ENCODE measurements at places on chromosomes 16 and 17. TPM values are rescaled to one million over a fixed set of nuclear protein-coding genes. Genes with fewer than 3 reads are reported as not detected.

DNA sequence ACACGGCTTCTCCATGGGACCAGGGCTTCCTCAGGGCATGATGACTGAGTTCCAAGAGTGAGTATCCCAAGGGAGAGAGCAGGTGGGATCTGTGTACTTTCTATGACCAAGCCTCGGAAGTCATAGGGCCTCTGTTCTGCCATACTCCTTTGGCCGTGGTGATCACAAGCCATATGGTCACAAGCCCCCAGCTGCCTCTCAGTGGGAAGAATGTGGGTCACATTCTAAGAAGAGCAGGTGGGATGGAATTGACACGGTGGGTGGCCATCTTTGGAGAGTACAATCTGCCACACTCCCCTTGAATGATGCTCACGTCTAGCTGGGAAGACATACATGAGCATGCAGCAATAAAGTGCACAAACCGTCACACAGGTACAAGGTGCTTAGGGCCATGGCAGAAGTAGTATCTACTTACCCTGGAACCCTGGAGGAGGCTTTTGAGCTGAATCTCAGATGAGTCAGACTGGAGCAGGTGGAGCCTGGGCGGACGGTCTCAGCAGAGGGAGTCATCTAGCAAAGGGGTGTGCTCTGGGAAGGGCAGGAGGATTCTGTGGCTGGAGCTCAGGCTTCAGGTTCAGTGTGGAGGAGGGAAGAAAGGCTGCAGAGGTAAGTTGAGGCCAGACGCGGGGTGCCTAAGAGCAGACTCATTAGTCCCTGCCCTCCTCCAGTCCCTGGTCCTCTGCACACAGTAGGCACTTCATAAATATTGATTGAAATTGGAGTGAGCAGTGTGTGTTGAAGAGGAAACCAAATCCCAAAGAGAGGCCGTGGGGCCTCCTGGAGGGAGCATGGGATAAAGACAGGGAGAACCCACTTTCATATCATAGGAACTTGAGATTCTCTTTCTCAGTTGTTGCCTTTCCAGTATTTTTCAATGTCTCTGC lies 26.6 kb downstream of the GOSR2 start:
- DNase-seq, result peak; percentile 58

GRCh38 chr16:50671644-50672260 lies 9.4 kb downstream of the SNX20 start:
- peak; percentile 3 for DNase-seq

DNA sequence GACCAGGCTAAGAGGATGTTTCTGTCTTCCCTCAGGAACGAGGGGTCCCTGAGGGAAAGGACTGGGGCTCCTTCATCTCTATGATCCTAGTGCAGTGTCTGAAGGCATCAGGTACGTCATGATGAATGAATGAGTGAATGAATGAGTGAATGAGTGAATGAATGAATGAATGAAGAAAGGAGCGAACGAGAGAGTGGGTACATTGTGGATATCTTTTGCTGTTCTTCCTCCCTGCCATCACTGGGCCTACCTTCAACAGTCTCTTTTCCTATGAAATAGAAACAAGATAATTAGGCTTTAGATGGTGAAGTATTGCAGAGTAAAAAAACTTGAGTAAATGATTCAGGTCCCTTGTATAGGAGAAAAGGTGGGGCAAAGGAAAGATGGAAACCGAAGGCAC lies 111.3 kb upstream of the CRHR1 start:
- DNase-seq, result no peak

- no peak for DNase-seq
Measured at GRCh38 chr17:51060396-51060795, 60.3 kb downstream of the SPAG9 start.

DNA sequence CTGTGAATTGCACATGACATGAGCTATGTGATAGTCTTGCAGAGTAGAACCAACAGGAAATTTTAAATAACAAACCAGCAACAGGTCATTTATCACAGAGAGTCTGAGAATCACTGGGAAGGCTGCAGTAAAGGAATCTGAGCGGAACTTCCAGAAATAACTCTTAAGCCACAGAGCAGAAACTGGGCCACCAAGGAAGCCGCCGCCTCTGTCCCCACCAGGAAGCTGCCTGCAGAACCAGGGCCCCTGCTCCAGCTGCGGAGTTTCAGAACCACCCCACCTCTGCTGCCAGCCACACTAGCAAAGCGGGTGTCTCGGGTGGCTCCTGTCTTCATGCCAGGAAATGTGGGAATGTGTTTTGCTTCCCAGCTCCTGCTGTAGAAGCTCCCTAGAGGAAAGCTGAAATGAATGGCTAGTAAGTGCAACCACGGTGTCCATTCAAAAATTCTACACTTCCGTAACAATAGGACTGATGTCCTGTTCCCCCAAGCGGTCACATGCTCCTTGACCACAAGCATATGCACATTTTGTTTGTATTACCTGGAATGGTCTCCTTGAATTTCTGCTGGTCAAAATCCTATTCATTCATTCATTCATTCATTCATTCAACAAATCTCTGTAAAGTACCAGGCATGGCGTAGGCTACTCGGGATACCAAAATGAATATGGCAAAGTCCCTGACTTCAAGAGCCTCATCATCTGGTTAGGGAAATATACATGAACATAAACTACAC lies 7.7 kb upstream of the ITPRIPL2 start:
- no peak for DNase-seq

DNA sequence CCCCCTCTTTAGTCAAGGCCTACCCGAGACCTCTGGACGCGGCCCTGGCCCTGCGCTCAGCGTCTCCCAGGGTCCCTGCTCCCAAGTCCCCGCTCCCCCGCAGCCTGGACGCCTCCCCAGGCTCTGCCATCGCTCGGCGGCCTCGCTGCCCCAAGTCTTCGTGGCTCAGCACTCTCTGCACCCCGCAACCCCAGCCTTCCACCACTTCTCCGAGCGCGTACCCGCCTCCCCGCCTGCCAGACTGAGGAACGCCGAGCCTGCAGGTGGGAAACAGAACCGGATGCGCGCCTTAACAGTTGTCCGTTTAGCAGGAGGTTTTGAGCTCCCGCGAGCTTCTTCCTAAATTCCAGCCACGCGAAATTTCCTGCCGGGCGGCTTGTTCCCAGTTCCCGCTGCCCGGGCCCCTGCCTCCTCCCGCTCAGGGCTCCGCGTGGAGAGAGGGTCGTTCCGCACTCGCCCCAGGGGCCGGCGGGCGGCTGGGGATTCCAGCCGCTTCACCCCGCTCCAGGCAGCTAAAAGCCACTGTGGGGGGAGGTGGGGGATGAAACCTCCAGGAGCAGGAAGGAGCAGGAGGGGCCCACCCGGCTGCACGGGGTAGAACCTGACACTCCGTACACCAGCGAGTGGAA lies 87.7 kb downstream of the KCNJ12 start:
- no peak for DNase-seq

- DNase-seq, result no peak
Measured at GRCh38 chr16:775236-775796, 12.9 kb downstream of the RPUSD1 start.

RILP gene
- total RNA-seq, result 10.3 TPM

OR1F1 gene
- total RNA-seq, result not detected

ARHGDIG gene
- total RNA-seq, result 0.38 TPM

CSF3 gene
- 0.69 TPM for total RNA-seq

ADAD2 gene
- total RNA-seq, result not detected

KRT33B gene
- not detected for total RNA-seq

TRIM25 gene
- 43.2 TPM for total RNA-seq

PIK3R5 gene
- total RNA-seq, result 15.2 TPM

HES7 gene
- 0.67 TPM for total RNA-seq

TPSG1 gene
- total RNA-seq, result 1.3 TPM

ARL5C gene
- not detected for total RNA-seq

HOXB2 gene
- 22.3 TPM for total RNA-seq
